ENCODE measurements at places on chromosomes 12 and 14.
A peak's percentile ranks its signal among the peaks of the same experiment; 100 is the strongest.

DNA sequence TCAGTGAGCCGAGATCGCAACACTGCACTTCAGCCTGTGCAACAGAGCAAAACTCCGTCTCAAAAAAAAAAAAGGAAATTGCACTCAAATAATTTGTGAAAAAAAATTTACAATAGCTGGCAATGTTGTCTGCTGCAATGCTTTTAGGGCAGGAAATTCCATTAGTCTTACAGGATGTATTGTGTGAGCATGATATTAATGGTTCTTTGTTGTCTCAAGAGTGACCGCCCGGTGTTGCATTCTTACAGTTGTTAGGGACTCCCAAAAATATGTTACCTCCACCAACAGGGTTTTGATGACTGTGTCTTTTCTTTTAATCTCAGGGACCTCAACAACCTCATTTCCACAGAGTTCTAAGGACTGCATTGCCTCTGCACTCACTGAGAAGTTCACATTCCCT, 44.8 kb downstream of the PZP start:
- DNase-seq, result no peak

DNA sequence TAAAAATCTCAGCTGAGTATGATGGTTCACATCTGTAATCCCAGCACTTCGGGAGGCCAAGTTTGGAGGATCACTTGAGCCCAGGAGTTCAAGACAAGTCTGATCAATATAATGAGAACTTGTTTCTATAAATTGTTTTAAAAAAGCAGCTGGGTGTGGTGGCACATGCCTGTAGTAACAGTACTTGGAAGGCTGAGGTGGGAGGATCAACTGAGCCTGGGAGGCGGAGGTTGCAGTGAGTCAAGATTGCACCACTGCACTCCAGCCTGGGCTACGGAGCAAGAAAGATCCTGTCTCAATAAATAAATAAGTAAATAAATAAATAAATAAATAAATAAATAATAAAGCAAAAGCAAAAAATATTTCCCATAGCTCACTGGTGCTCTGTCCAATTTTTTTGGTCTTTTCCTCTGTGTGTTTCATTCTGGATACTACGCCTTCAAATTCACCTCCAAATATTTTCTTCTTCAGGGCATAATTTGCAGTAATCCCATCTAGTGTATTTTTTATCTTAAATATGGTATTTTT, 32.7 kb upstream of the SNX6 start:
- no peak for DNase-seq

GRCh38 chr12:22588817-22589216, 36.2 kb upstream of the ETNK1 start:
- no peak for DNase-seq

GRCh38 chr12:92562063-92562734, 140.6 kb upstream of the PLEKHG7 start:
- no peak for DNase-seq

DNA sequence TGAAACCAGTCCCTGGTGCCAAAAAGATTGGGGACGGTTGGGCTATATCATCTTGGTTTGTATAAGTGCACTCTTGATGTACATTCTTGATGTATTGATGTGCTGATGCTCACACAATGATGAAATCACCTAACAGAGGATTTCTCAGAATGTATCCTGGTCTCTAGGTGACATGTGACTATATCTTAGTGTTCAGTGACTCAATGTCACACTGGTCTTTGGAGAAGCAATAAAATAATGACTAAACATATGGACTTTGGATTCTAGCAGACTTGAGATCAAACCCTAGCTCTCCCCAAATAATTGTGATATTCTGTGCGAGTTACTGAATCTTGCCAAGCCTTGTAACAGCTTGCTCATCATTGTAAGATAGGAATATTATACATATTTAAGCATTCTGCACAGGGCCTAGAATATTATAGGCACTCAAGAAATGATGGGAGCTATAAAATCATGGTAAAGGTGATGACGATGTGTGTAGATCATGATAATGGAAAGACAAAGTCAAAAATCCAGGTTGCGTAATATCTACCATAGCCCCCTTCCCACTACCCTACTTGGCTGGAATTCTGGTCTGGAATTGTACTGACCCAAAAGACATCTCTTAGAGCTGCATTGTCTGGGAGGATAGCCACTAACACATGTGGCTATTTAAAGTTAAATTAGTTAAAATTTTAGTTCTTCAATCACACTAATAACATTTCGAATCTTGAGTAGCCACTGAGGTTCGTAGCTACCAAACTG, 117.6 kb upstream of the PWP1 start:
- no peak for DNase-seq

GRCh38 chr14:31084385-31084784, 58.2 kb upstream of the STRN3 start:
- DNase-seq, result no peak

- peak; percentile 72 for DNase-seq
Observed at GRCh38 chr14:71322655-71323250, 415.5 kb downstream of the PCNX1 start.
